ENCODE measurements at places on chromosomes 13 and 19. TPM values are rescaled to one million over a fixed set of nuclear protein-coding genes. Genes with fewer than 3 reads are reported as not detected.

Gene RNF17
- not detected for total RNA-seq

Gene LSR
- 1.0 TPM for total RNA-seq

DNA sequence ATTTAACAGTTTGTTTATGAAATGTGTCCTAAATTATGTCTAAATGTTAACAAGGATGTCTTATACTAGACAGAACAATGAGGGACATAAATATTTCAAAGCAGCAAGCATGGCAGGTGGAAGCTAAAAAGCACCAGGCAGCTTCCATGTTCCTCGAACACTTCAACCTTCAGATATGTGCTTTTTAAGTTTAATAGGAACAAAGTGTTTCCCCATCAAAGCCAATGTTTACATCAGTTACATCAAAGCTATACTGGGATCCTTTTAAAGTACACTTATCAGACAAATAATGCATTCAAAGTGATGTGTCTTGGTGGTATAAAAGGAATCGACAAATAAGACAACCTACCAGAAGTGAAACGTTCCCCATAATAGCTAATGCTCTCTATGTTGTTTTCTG, 2841.1 kb upstream of the PCDH20 start:
- H3K36me3 ChIP-seq = no peaks in the 10 kb centered on the region
- H3K27ac ChIP-seq = no peak overlapping the region
- no peaks in the 10 kb centered on the region for H3K27me3 ChIP-seq
- no peak for DNase-seq
- H3K4me3 ChIP-seq = no peak overlapping the region

DNA sequence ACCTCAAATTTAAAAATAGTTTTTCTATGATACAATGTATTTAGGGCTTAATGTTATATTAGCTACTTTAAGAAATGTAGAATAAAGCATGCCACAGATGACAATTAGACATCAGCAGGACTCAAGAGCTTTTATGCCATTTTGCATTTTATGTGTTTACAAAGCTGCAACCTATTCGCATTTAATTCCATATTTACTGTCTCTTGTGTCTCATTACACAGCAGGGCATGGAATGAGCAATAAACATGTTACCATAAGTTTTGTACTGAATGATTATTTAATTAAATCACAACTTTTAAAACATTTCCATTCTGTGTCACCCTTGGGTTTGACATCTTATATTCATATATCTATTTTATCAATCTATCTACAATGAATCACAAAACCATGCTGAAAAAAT, 1756.9 kb downstream of the PCDH9 start:
- H3K27ac ChIP-seq = no peak overlapping the region
- H3K36me3 ChIP-seq = no peaks in the 10 kb centered on the region
- no peaks in the 10 kb centered on the region for H3K27me3 ChIP-seq
- no peak overlapping the region for H3K4me3 ChIP-seq
- no peak for DNase-seq

DNA sequence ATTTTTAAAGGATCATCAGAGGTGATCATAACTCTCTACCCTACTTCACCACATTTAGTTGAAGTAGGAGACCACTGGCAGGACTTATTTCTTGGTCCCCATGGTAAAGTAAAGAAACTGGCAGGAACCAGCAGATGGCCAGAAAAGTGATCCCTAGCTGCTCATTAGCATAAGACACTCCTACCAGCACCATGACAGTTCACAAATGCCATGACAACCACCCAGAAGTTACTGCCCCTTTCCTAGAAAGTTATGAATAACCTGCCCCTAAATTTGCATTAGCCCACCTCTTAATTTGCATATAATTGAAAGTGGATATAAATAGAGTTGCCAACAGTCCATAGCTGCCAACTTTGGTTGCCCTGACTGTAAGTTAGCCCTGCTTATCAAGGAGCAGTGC, 18.4 kb upstream of the RUBCNL start:
- H3K27ac ChIP-seq = no peak overlapping the region
- H3K27me3 ChIP-seq = peaks cover 6% of the 10 kb centered on the region
- no peaks in the 10 kb centered on the region for H3K36me3 ChIP-seq
- H3K4me3 ChIP-seq = no peak overlapping the region

DNA sequence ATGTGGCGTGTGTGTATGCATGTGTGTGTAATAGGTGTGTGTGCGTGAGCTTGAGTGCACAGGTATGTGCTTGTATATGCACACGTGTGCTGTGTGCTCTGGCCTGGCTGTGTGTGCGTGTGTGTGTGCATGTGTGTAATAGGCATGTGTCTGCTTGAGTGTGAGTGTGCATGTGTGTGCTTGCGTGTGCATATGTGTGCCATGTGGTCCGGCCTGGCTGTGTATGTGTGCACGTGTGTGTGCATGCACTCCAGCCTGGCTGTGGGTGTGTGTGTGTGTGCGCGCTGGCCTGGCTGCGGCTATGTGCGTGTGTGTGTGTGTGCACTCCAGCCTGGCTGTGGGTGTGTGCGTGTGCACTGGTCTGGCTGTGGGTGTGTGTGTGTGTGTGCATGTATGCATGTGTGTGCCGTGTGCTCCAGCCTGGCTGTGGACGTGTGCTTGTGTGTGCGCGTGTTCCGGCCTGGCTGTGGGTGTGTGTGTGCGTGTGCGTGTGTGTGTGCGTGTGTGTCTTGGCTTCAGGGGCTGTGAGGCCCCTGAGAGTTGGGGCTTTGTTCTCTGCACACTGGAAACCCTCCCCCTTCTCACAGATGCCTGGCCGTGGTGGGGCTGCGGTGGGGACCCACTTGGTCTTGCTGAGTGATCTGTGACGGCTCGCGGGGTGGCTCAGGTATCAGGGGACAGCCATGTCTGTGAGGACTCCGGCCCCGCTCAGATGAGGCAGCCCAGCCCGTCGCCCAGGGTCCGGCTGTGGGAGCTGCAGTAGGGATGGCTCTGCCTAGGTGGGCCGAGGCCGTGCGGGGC, 8.2 kb downstream of the SPPL2B start:
- no peak overlapping the region for H3K27ac ChIP-seq
- no peak overlapping the region for H3K4me3 ChIP-seq
- H3K27me3 ChIP-seq = no peaks in the 10 kb centered on the region
- H3K4me1 ChIP-seq = peaks cover 9% of the 10 kb centered on the region
- H3K36me3 ChIP-seq = peaks cover 12% of the 10 kb centered on the region
